A549 treated with CORT108297 at 1 μM for 4 hours (cell line): ENCODE measurements at places on chromosomes 7 and 10. TPM values are rescaled to one million over a fixed set of nuclear protein-coding genes. Genes with fewer than 3 reads are reported as not detected.

The VSTM4 gene
- 0.30 to 0.60 TPM (median 0.42 TPM) in 5 replicates for total RNA-seq

The TMEM213 gene
- not detected in 5 replicates for total RNA-seq

The ZNF736 gene
- total RNA-seq: 0.06 TPM in 1 of 5 replicates, not detected in the others

The DNMBP gene
- 25.5 to 34.2 TPM (median 31.1 TPM) in 5 replicates for total RNA-seq

The ABCC2 gene
- total RNA-seq: 150 to 171 TPM (median 160 TPM) in 5 replicates

The OGDHL gene
- 0.10 to 0.32 TPM (median 0.23 TPM) in 5 replicates for total RNA-seq

The CRHR2 gene
- total RNA-seq: not detected in 5 replicates

The TSPAN12 gene
- 0.46 to 1.0 TPM (median 0.67 TPM) in 5 replicates for total RNA-seq

The LOXL4 gene
- 1.2 to 1.8 TPM (median 1.3 TPM) in 5 replicates for total RNA-seq

The PRXL2A gene
- 42.7 to 45.5 TPM (median 44.8 TPM) in 5 replicates for total RNA-seq

The LIPK gene
- not detected in 5 replicates for total RNA-seq
